Sigmoid colon (tissue), 7 donors: ENCODE measurements at places on chromosomes 11 and 22. TPM values are rescaled to one million over a fixed set of nuclear protein-coding genes. Genes with fewer than 3 reads are reported as not detected.

- no peak for DNase-seq
Measured at GRCh38 chr22:39462443-39463221, 5.8 kb downstream of the MGAT3 start.

APOA4 gene
- total RNA-seq, result not detected

ST3GAL4 gene
- 46.0 TPM for total RNA-seq

GRCh38 chr11:62125881-62126280 lies 2.1 kb downstream of the INCENP start:
- DNase-seq, result no peak

- no peak for DNase-seq
Measured at GRCh38 chr22:45971408-45972028, 5.4 kb downstream of the WNT7B start.

PKNOX2 gene
- total RNA-seq, result 1.4 TPM

MUC5AC gene
- total RNA-seq, result not detected

SCUBE2 gene
- total RNA-seq, result 22.9 TPM
